ENCODE measurements at places on chromosomes 5 and 9.

DNA sequence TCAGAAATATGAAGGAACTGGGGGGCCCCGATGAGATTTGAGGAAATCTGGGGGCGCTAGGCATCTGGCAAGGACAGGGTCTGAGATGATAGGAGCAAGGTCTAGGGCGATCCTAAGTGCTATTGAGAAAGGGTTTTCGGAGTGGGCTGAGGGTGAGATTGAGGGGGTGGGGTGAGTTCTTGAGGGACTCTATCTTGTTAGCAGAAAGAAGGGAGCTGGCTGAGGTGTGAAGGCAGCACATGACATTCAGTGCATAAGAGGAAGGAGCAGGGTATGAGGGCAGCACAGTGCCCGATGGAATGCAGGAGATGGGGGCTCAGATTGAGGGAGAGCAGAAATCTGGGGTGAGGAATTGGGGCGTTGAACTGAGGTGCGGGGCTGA is 640 bp downstream of the TRIM32 start:
- no peak for DNase-seq

- no peak for DNase-seq
Observed at GRCh38 chr5:1946776-1947175, 64.1 kb upstream of the IRX4 start.

GRCh38 chr9:111094433-111094924 is 56.2 kb upstream of the LPAR1 start:
- no peak for DNase-seq

- DNase-seq, result no peak
Observed at GRCh38 chr9:34976441-34976840, 13.1 kb upstream of the DNAJB5 start.

- DNase-seq, result no peak
Observed at GRCh38 chr5:69217151-69217511, 17.6 kb upstream of the CDK7 start.

GRCh38 chr9:5186416-5187169 is 1.2 kb upstream of the INSL6 start:
- peak; percentile 57 for DNase-seq

- no peak for DNase-seq
Observed at GRCh38 chr5:171424726-171425125, 5.3 kb downstream of the FGF18 start.

DNA sequence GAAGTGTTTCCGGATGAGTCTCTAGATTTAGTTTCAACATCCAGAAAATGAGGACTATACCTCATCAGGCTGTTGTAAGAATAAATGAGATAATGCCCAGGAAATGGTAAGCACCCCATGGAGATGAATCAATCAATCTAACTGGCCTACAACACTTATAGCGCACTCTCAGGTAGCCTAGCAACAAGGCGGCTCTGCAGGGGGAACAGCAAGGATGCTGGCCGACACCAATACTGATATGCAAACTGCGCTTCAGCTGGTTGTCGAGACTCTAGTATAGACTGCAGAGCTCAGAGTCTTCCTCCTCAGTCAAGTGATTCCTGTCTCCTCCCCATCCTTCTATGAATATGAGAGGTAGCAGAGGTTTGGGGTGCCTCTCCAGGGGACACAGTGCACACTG is 218.8 kb upstream of the WWC1 start:
- no peak for DNase-seq

- no peak for DNase-seq
Observed at GRCh38 chr9:127976498-127976897, 4.3 kb downstream of the EEIG1 start.

GRCh38 chr9:88339317-88339716 is 48.9 kb upstream of the SPIN1 start:
- DNase-seq, result no peak

GRCh38 chr9:131393622-131394463 is at the start of gene PRRC2B:
Gene PRRC2B (plus strand): TSS chr9:131394086. CDS start chr9:131430145, 36,059 bp downstream.
- peak; percentile 96 for DNase-seq

All from endothelial cell (in vitro differentiated cells).